ENCODE measurements at places on chromosomes 12 and 14.

- no peak for DNase-seq
Observed at GRCh38 chr14:73903028-73903427, 16.4 kb downstream of the ZNF410 start.

GRCh38 chr14:100362311-100362927, 39.3 kb downstream of the SLC25A47 start:
- DNase-seq, result no peak

DNA sequence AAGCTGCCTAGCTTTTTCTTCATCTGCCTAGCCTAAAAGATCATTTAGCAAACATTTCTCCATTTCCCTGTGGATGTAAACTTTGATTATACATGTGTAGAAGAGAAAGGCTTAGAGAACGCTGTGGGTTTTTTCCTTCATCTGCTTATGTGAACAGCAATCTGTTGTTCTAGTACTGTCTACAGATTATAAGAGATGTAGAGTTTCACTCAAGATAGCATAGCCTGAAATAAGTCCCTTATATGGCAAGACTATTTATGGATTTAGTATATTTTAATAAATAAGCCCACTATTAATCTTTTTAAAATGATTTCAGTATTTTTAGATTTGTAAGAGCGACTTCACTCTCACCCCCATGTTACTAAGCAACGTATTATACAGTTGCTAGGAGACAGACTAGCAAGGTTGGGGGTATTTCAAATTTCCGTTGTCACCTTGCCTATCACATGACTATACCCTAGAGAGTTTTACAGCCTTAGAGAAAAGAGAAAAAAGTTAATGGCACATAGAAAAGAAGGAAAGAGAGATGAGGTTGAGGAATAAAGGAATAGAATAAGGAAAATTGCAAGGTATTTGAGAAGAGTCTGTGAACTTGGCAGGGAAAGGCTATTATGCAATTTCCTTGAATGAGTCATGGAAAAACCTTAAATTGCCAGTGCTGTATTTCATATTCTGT, 12.2 kb upstream of the TUBA1A start:
- DNase-seq, result peak; percentile 35

- DNase-seq, result no peak
Observed at GRCh38 chr14:68972507-68973218, 6.4 kb downstream of the ACTN1 start.

DNA sequence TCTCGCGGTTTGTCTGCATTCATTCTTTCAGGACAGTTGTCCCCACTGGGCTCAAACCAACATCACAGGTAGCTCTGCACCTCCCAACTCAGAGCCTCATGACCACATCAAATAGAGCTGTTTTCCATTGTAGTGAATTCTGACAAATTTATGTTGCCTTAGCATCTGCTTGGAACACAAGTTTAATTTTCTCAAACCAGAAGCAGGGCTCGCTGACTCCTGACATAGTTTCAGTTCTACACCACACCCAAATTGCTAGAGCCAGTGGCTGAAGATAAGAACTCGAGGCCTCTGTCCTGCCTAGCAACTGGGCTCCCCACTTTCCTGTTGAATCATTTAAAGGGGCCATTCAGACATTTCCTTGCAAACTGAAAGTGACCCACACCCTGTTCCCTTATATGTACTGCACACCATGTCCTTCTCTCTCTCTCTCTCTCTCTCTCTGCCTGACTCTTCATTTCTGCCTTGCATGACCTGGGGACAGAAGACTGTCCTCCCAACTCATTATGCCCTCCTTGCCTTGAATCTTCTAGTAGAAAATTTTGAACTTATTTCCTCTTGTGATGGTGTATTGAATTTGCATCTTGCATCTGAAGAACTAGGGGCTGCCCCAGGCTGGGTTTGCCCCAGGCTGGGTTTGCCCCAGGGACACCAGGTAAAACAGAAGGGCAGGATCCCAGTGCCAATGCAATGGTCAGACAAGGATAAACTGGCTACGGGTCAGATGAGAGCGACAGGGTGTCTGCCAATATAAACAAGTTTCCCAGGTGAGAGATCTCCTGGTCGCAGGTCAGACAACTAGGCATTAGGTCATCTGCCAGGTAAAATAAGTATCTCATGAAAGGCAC, 9.7 kb upstream of the WSCD2 start:
- DNase-seq, result peak; percentile 98

DNA sequence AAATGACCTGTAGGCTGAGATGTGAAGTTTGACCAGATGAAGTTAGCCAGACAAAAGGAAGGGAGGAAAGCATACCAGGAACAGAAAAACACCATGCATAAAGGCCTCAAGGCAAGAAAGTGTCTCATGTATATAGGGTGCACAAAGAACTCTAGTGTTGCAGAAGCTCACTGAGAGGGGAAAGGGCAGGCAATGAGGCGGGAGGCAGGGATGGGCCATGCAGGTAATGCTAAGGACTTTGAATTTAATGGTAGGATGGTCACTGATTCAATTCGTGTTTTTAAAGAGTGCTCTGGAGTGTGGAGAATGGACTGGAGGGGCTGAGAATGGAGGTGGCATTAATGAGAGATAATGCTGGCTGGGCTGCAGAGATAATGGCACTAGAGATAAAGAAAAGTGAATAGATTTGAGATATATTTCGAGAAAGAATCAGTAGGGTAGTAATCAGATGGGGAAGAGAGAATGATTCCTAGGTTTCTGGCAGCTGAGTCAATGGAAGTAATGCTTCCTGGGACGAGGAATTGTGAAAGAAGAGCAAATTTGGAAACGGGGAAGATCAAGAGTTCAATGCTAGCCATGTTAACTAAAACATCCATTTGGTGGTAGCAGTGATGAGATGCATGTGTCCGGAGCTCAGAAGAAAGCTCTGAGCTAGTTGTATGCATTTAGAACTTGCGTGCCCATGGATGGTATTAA, 43.1 kb downstream of the LIMA1 start:
- DNase-seq, result no peak

- no peak for DNase-seq
Observed at GRCh38 chr14:72920008-72920407, 6.3 kb upstream of the DCAF4 start.

DNA sequence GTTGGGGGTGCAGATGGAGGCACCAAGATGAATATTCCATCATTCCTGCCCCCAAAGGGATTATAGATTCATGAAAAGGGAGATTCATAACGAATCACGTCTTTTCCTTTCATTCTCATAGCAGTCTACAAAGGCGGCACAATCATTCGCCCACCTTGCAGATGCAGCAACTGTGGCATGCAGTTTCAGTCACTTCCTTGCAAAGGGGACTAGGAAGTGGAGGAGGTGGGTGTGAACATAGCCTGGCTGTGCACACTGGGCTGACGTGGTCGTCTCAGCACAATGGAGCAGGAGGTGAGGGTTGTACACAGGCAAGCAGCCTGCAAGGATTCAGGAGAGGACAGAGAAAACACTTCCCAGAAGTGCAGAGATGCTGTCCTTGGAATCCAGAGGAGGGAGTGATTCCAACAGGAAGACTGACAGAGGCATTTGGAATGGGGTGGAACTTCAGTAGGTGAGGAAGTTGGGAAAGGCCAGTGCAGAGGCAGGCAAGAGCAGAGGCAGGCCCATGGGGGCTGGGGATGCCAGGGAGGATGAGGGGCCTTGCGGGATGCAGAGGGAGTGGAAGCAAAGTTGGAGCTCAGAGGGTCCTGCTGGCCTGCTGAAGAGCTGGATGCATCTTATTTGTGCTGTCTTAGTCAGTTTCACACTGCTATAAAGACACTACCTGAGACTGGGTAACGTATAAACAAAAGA, 21.9 kb upstream of the PPP2R5C start:
- DNase-seq, result no peak

Data from hematopoietic multipotent progenitor cell treated with erythropoietin and hydrocortisone succinate and interleukin-3 and kit ligand, for 8 days (in vitro differentiated cells).